ENCODE measurements at places on chromosomes 16 and 17. TPM values are rescaled to one million over a fixed set of nuclear protein-coding genes. Genes with fewer than 3 reads are reported as not detected.

The TNFRSF12A gene
- 162 TPM for total RNA-seq

The TPSAB1 gene
- not detected for total RNA-seq

The IL17C gene
- not detected for total RNA-seq

The CNTD1 gene
- not detected for total RNA-seq

The PRSS8 gene
- total RNA-seq: 0.12 TPM

The ASPA gene
- total RNA-seq: 1.4 TPM

The CCL17 gene
- total RNA-seq: not detected

The QRICH2 gene
- total RNA-seq: 1.5 TPM

The TANC2 gene
- 10.0 TPM for total RNA-seq

The SPATA22 gene
- total RNA-seq: 2.7 TPM

The POLDIP2 gene
- total RNA-seq: 80.8 TPM

The SMIM36 gene
- not detected for total RNA-seq

The CAVIN1 gene
- total RNA-seq: 510 TPM

The HOXB1 gene
- total RNA-seq: not detected

The ABCA10 gene
- total RNA-seq: 4.2 TPM

The SERPINF2 gene
- 1.9 TPM for total RNA-seq

The CDH1 gene
- total RNA-seq: not detected

The ABCC12 gene
- under 0.01 TPM for total RNA-seq

The TBC1D3D gene
- 0.09 TPM for total RNA-seq

The MYH1 gene
- not detected for total RNA-seq

The DRC3 gene
- 0.70 TPM for total RNA-seq

The GDPD3 gene
- 0.47 TPM for total RNA-seq

The TBX21 gene
- total RNA-seq: not detected

The CCL1 gene
- not detected for total RNA-seq

The PLA2G10 gene
- total RNA-seq: not detected
